ENCODE measurements at places on chromosomes 16 and 17.

DNA sequence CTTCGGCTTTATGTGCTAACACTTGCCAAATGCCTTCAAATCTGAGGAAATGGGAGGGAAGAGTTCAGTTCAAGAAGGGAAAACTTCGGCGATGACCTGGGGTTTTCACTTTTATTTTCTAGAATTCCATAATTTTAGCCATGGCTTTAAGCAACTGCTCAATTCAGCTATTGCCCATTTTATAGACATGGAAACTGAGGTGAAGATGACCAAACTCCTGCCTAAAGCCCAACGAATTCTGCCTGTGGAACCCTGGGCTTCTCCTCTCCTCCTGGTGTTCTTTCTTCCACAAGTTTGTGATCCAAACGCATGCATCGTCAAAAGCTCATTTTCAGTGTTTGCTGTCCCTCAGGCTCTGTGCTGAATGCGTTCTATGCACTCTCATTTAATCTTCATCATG lies 49.4 kb upstream of the NDRG4 start:
- no peak for DNase-seq

DNA sequence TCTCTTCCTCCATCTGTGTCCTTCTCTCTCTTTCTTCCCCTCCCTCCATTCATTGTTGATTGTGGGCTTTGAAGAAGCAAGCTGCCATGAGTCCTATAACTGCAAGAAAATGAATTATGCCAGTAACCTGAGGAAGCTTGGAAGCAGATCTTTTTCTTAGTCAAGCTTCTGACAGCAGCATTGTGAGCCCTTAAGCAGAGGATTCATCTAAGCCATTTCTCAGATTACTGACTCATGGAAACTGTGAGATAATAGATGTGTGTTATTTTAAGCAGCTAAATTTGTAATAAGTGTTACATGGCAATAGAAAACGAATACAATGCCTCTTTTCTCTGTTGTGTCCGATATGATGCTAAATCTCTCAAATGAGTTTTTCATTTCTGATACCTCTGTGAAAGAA lies 1109.7 kb downstream of the CDH11 start:
- no peak for DNase-seq

DNA sequence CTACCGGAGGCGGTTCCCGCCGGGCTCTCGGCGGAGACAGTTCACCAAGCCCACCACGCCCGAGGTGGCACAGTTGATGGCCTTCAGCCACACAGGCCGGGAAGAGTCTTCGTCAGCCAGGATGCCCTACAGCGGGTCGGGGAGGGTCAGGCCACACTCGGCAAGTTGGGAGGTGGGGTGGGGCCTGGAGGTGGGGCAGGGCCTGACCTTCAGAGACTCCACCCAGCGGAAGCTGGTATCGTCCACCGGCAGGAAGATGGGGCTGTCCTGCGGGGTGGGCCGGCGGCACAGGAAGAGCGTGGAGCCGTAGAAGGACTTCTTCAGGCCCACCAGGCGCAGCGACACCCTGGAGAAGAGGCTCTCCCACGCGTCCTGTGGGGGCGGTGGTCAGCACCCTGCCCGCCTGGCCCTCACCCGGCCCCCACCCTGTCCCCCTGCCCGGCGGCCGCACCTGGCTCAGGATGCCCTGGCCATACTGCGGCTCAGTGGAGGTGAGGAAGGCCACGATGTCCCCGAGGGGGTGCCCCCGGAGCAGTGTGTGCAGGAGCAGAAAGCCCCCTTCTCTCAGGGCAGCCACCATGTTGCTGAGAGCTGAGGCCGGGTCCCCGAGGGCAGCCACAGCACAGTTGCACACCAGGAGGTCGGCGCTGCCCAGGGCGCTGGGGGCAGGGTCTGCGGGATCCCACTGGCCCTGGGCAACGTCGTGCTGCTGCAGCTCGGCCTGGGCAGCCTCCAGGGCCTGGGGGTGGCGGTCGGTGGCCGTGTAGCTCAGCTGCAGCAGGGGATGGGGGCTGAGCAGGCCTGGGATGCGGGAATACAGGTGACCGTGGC lies 12.8 kb downstream of the FASN start:
- DNase-seq, result no peak

- DNase-seq, result no peak
These were observed 15.5 kb downstream of the YPEL2 start for GRCh38 chr17:59346876-59347407.

DNA sequence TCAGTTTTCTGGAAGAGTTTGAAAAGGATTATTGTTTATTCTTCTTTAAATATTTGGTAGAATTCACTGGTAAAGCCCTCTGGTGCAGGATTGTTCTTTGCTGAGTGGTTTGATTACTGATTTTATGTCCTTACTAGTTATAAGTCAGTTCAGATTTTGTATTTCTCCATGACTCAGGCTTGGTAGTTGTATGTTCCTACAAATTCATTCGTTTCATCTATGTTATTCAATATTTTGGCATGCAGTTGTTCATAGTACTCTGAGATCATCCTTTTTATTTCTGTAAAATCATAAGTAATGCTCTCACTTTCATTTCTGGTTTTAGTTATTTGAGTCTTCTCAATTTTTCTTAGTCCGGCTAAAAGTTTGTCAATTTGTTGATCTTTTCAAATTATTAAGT lies 58.1 kb upstream of the CRYM start:
- no peak for DNase-seq

DNA sequence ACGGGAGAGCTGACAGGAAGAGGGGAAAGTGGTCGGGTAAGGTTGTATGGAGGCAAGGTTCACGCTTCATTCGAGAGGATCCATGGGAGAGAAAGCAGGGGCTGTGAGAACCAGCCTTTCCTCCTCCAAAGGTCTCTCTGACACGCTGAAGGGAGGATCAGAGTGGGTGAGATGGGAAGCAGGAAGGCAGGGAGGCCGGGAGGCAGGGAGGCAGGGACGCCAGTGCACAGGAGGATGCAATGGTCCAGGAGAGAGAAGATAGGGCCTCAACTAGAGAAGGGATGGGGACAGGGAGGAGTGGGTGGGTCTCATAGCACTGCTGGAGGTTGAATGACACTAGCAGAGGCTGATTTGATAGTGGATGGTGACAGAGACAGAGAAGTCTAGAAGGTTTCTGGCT lies 54.1 kb downstream of the PIMREG start:
- no peak for DNase-seq

- DNase-seq, result no peak
These were observed 20.6 kb upstream of the ARHGAP17 start for GRCh38 chr16:25035494-25036405.

DNA sequence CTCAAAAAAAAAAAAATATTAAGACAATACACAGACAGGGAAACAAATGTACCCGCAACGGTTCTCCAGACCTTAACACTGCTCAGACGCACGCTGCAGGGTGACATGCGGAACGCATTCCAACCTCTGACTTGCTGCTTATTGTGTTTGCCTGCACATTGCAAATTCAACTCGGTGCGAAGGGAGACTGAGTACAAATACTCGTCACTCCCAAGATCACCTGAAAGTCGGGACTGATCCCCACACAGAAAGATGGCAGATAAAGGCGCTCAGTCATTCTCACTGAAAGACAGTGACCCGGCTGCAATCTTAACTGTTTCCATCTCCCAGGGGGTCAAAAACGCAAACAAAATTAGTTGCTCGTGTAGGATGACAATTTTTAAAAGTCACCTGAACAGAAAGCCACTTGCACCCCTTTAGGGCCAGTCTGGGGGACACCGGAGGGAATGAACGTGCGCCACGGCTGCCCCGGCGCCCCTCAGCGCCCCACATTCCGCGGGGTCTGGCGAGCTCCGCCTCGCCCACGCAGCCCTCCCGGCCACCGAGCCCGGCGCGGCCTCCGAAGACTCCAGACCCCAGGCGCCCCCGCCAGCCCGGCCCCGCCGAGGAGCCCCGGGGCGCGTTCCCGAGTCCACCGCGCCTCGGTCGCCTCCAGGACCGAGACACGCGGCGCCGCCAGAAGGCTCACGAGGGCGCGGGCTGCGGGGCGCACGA lies 589 bp downstream of the CLCN7 start:
- DNase-seq, result no peak

GRCh38 chr17:29726715-29727252 lies 104.1 kb upstream of the CORO6 start:
- no peak for DNase-seq

GRCh38 chr17:27756467-27757371 lies 43.6 kb downstream of the NOS2 start:
- peak; percentile 13 for DNase-seq

DNA sequence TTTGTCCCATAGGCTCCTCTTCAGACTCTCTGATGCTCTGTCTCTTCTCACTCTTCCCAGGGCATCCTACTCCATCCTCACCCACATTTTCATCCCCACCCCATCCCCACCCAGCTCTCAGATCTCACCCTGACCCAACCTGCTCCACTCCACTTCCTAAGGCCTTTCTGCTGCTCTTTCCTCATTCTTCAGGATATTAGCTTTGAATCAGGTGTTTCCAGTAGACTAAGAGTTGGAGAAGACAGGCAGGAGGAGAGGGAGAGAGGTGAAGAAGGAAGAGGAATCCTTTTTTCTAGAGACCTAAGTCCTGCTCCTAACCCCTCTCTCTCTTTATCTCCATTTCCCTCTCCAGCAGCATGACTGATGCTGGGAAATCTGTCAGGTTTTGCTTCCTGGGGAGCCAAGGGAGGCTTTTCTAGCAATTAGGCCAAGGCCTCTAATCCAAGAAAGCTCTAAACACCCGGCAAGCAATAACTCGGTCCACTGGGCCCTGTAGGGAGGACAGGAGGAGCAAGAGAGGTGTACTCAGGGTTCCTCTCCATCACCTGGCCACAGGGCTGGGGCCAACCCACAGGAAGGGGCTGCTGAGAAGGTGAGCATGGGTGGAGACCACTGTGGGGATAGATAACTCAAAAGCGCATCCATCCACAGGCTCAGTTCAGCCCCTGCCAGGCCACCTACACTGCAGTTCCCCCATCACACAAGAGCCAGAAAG lies 133.3 kb downstream of the TMEM132E start:
- DNase-seq, result no peak

DNA sequence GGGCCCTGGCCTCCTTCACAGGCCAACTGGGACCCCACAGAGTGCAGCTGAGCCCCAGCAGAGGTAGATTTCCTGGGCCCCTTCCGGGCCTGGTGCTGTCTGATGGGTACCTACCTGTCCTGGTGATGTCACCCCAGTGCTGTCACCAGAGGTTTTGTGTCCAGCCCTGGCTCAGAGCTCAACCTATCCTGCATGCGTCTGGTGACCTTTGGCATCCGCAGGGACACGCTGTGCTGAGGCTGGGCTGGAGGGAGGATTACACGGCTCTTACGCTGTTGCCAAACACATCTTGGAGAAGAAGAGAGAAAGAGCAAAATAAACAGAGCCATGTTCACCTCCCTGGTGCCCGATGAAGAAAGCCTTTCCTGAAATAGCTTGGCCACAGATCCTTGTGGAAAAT lies 70.6 kb upstream of the MED9 start:
- DNase-seq, result no peak

DNA sequence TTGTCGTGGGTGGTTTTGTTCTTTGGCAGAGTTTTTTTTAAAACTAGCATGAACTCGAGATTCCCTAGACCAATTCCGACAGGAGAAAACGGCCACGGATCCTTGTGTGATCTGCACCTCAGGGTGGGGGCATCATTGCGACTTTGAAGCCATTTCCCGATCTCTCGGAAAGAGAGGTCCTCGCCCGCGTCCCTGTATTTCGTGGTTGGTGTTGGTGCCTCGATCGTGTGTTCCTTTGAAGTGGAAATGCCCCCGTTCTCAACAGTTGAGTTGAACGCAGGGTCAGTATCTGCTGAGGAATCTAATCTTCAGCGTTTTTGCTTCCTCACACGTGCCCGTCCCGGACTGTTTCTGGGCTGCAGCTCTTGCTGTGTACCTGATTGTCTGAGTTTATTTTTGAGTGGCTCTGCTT lies 1.1 kb downstream of the CRAMP1 start:
- no peak for DNase-seq

DNA sequence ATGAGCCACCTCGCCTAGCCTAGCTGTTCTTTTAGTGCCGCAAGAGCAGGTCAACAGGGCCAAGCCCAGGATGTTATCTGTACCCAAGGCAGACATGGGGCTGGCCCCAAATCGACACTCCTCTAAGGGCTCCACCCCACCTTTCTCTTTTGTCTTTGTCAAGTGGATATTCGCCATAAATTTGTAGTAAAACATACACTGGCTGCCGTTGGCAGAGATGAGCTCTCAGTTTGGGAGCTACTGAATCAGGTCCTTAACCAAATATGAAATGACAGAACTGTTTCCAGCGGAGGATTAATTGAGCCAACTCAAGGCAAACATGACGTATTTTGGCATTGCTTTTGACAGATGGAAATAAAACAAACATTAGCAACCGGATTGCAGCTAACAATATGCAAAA lies 556.9 kb upstream of the CDH5 start:
- DNase-seq, result no peak

- no peak for DNase-seq
These were observed 48.4 kb downstream of the NOG start for GRCh38 chr17:56641894-56642293.

DNA sequence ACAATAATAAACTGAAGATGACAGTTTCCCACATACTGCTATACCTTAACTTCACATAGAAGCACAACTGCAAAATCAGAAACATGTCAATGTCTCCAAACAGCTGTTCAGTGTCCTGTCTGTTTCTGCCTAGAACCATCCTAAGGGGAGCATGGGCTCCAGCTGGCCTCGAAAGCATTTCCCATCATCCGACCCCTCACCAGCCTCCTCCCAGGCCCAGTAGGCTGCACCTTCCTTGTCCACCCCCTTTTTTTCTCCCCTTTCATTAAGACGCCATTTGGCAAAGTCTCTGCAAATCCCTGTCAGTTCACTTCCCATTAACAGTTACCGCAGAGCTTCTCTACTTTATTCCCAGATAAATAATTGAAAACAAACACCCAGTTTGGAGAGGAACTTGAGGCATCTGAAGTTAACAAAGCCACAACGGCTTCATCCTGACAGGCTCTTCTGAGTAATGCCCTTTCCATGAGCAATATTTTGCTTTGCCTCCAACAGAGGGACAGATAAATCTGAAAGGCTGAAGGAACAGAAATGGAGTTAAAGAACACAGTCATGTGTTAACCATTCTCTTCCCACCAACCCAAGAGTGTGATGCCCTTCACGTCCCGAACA lies 65.3 kb downstream of the SLC39A11 start:
- no peak for DNase-seq

GRCh38 chr17:71338396-71338795 lies 782.4 kb upstream of the SOX9 start:
- no peak for DNase-seq

DNA sequence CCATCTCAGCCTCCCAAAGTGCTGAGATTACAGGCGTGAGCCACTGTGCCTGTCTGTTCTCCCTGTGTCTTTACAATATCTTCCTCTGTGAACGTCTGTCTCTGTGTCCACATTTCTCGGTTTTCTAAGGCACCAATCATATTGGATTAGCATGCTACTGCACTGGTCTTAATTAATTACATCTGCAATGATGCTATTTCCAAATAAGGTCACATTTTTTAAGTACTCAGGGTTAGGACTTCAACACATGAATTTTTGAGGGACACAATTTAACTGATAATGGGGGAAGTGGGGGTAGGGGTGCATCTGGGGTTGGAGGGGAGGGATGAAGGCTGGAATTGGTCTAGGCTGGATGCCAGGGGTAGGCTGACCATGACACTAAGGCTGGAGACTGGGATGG lies 102.6 kb downstream of the N4BP1 start:
- DNase-seq, result no peak

GRCh38 chr17:68378268-68379176 lies 78.8 kb downstream of the WIPI1 start:
- no peak for DNase-seq

GRCh38 chr17:77748436-77748835 lies 210.1 kb upstream of the TNRC6C start:
- no peak for DNase-seq

All from right renal cortex interstitium (tissue), 3 donors.